ENCODE measurements at places on chromosomes 5 and 9.

- peak; percentile 84 for DNase-seq
Observed at GRCh38 chr5:170278611-170279458, 18.7 kb downstream of the LCP2 start.

- DNase-seq = no peak
Observed at GRCh38 chr5:92808474-92808873, 772.5 kb downstream of the NR2F1-AS1 start.

GRCh38 chr5:132387640-132388117 is 18.2 kb downstream of the SLC22A5 start:
- peak; percentile 46 for DNase-seq

GRCh38 chr5:74418709-74419108 is 221.8 kb downstream of the ENC1 start:
- DNase-seq = no peak

- no peak for DNase-seq
Observed at GRCh38 chr9:69380811-69381210, 55.8 kb downstream of the ENTREP1 start.

DNA sequence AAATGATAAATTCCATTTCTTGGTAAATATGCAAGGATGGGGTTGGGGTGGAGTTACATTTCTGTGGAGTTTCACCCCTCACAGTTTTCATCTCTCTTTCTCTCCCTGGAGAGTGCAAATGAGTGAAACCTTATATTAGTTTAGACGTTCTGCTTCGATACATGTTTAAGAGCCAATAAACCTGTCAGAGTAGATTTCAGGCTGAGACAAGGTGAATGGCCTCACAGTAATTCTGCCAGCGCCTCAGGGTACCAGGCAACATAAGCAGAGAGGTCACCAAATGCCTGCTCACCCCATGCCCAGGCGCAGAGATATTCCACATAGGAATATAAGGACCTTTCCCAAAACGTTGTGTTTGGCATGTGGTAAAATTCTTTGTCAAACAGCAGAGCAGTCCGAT is 154.9 kb upstream of the VLDLR start:
- DNase-seq = no peak

- DNase-seq = no peak
Observed at GRCh38 chr5:494667-495255, 29.5 kb downstream of the SLC9A3 start.

- peak; percentile 89 for DNase-seq
Observed at GRCh38 chr9:136539427-136540421, 6.1 kb downstream of the NOTCH1 start.

GRCh38 chr5:94017579-94017978 is 276.2 kb upstream of the POU5F2 start:
- no peak for DNase-seq

All from GM13976 (cell line).